ENCODE measurements at places on chromosomes 11 and 22.

DNA sequence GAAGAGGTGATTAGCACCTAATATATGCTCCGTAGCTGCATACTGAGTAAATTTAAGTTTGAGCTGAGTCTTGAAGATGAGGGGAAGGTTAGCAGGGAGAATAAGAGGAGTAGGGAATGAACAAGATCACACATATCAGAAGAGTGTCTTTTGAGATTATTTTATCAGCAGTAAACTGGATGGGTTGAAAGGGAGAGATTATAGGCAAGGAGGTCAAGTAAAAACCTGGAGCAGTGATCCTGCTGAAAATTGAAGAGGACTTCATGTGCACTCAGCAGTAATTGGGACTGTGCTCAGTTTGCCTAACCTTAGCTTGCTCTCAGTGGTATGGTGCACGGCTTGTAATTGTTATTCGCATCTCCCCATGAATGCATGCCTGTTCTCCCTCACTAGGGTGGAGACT lies 79.5 kb upstream of the PICALM start:
- no peak overlapping the region for H3K27ac ChIP-seq
- peaks cover 5% of the 10 kb centered on the region for H3K36me3 ChIP-seq
- DNase-seq, result no peak
- no peak overlapping the region for H3K4me3 ChIP-seq
- H3K4me1 ChIP-seq, result peaks cover 41% of the 10 kb centered on the region

GRCh38 chr22:26592421-26592891 lies 2.5 kb upstream of the TPST2 start:
- H3K36me3 ChIP-seq, result peaks cover 8% of the 10 kb centered on the region
- peak overlapping the region; percentile 71 for H3K27ac ChIP-seq
- H3K4me1 ChIP-seq, result peaks cover 63% of the 10 kb centered on the region
- peak; percentile 76 for DNase-seq
- peaks cover 9% of the 10 kb centered on the region for H3K27me3 ChIP-seq
- H3K4me3 ChIP-seq, result peak overlapping the region; percentile 18

- no peaks in the 10 kb centered on the region for H3K4me1 ChIP-seq
- peaks cover 2% of the 10 kb centered on the region for H3K27me3 ChIP-seq
- DNase-seq, result no peak
- no peak overlapping the region for H3K27ac ChIP-seq
- no peak overlapping the region for H3K4me3 ChIP-seq
- H3K36me3 ChIP-seq, result no peaks in the 10 kb centered on the region
Measured at GRCh38 chr22:27670701-27671412, 130.7 kb downstream of the MN1 start.

GRCh38 chr11:3944198-3944597 lies 88.7 kb downstream of the STIM1 start:
- H3K27ac ChIP-seq, result peak overlapping the region; percentile 88
- H3K36me3 ChIP-seq, result peaks cover 61% of the 10 kb centered on the region
- no peak overlapping the region for H3K4me3 ChIP-seq
- H3K4me1 ChIP-seq, result peaks cover 90% of the 10 kb centered on the region
- H3K27me3 ChIP-seq, result no peaks in the 10 kb centered on the region

DNA sequence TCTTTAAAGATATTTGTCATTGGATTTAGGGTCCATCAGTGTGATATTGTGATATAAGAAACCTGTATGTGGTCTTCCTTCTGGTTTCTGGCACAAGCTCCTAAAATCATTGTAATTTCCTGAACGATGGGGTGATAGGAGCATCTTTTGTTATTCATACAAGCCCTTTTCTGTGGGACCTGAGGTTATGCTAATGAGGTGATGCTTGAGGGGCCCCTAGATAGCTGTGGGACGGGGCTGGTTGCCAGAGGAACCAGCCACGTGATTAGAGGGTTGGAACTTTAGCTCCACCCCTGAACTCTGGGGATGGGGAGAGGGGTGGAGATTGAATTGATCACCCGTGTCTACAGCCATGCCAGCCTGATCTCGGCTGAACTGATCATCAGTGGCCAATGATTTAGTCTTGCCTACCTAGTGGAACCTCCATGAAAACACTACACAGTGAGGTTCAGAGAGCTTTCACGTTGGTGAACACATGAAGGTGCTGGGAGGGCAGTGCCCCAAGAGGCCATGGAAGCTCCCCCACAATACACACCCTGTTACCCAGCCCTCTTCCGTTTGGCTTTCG lies 62.8 kb downstream of the BCR start:
- H3K4me1 ChIP-seq, result peaks cover 77% of the 10 kb centered on the region
- peak overlapping the region; percentile 50 for H3K4me3 ChIP-seq
- H3K27me3 ChIP-seq, result no peaks in the 10 kb centered on the region
- H3K27ac ChIP-seq, result peak overlapping the region; percentile 83

GRCh38 chr11:1118755-1119603 lies 38.8 kb upstream of the MUC5AC start:
- no peak overlapping the region for H3K4me3 ChIP-seq
- no peak overlapping the region for H3K27ac ChIP-seq
- no peak for DNase-seq
- H3K36me3 ChIP-seq, result no peaks in the 10 kb centered on the region
- H3K27me3 ChIP-seq, result no peaks in the 10 kb centered on the region
- H3K4me1 ChIP-seq, result peaks cover 3% of the 10 kb centered on the region
